ENCODE measurements at places on chromosomes 1 and 21. TPM values are rescaled to one million over a fixed set of nuclear protein-coding genes. Genes with fewer than 3 reads are reported as not detected.

Gene CFHR4
- total RNA-seq, result not detected

Gene TAGLN2
- 481 TPM for total RNA-seq

Gene LHX8
- total RNA-seq, result not detected

Gene SLC5A3
- total RNA-seq, result 8.8 TPM

Gene SLC22A15
- 1.8 TPM for total RNA-seq

Gene CFAP107
- not detected for total RNA-seq

Gene SLC1A7
- total RNA-seq, result not detected

Gene FLG2
- total RNA-seq, result not detected

Gene OR2AK2
- total RNA-seq, result not detected

DNA sequence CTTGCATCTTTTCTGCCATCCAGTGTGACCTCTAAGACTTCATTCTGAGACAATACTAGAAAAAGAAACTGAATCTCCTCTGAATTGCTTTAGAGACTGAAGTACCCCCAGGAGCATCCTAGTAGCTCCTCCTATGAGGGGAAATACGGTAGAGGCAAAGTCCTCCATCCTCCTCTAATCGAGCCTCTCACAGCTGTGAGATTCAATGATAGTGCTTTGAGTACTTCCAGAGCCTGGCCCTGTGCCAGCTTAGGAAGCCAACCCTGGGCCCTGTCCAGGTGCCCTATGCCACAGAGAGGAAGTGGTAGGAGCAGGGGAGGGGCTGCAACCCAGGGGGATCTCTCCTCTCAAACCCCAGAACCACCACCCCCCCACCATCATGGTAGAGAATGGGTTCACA lies 10.7 kb downstream of the RORC start:
- no peak for DNase-seq

DNA sequence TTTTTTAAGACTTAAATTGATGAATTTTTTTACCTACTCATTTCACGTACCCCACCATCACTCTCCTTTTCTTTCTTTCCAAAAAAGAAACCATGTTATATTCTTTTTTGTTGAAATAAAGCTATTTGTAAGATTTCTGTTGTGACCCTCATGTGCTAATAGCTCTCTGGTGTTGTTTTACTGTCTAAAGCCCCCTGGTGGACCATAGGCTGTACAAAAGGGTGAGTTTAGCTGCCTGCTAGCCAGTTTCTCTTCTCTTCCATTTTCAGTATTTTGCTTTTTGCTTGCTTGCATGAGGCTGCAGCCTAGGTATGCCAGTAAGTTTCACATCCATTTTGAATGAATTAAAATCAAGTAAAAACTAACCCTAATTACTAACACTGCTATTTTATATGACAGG lies 15.6 kb upstream of the VAMP3 start:
- no peak for DNase-seq

DNA sequence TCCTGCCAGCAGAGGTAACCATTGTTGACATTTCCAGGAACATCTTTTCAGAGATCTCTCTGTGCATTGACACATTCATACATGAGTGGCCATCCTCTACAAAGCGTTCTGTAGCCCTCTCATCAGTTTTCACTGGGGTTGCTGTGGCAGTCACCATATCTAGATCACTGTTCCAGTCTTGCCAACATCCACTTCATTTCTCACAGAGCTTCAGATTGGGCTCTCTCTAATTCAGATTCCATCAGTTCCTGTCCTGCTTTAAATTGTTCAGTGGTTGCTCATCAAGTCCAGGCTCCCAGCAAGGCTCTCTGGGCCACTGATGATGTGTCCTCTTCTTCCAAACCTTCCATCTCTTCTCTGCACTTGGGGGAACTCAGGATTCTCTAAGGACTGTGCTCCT lies 173.7 kb downstream of the KCNJ6 start:
- no peak for DNase-seq

GRCh38 chr1:198656500-198656932 lies 17.7 kb downstream of the PTPRC start:
- peak; percentile 57 for DNase-seq

DNA sequence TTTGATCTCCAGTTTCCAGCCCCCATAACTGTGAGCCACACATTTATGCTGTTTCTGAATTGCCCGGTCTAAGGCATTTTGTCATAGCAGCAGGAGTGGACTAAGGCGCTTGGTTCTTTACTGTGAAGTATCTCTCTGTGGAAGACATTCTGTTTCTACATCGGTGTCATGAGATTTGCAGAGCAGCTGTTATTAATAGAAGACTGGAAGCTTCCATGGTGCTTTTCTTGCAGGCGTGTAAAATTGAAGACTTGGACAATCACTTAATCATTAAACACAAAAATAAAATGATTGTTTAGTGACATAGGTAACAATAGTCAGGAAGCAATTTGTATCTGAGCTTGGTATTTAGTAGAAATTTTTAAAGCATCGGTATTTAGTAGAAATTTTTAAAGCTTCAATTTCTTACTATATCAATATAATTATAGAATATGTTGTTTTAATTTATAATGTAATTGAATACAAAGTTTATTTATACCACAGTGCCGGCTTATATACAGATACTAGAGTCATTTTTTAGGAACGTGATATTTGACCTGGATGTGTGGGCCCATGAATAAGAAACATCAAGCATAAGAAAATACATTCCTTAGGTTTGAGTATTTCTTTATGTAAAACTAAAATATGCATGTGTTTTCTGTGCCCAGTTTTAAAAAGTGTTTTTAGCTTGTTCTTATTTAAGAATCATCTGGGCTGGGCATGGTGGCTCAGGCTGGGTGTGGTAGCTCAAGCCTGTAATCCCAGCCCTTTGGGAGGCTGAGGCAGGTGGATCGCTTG lies 60.6 kb upstream of the COL6A1 start:
- no peak for DNase-seq

DNA sequence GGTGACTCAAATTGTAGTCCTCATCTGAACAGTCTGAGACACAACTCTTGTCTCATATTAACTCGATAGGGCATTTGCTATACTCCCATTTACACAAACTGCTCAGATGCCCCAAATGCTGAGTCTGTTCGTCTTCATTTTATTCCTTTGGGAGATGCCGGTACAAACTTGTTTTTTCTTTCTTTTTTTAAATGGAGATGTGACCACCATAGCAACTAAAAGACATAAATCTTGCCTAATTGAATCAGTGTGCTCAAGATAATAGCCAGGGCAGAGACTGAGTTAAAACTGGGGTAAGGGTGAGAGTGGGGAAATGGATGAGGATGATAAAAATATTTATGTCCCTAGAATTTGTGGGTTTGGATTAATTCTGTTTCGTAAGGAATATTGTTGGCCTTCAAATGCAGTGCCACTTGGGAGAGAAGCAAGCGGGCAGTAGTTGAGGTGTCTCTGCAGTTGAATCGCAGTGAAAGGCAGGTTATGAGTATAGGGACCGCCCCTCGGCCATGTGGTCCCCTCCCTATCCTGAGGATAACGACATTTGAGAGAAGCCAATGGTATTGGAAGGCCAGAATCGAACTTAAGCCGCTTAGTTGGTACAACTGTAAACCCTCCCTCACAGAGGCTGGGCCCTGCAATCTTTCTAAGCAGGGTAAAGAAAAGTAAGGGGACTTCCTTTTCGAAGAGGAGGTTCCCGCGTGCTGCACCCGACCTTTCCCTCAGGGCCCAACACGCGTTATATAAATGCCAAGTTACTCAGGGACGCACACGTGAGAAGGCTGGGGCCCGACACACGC lies 859 bp upstream of the LRRC8B start:
- DNase-seq, result peak; percentile 77

DNA sequence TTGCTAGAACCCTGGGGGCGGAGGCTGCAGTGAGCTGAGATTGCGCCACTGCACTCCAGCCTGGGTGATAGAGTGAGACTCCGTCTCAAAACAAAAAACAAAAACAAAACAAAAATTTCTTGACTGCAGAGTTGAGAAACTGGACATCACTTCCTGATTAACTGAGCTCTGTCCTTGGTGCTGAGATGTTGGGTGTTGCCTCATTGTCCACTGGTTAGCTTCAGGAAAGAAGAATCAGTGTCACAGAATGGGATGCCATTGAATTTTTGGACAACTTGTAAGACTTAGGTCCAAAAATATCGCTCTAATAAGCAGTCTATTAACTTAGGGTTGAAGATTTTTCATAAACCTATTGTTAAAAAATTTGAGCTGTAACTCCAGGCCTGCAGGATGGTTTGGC lies 23.8 kb upstream of the KCNA10 start:
- no peak for DNase-seq

GRCh38 chr1:97674517-97674916 lies 246.3 kb downstream of the DPYD start:
- no peak for DNase-seq

- DNase-seq, result no peak
Measured at GRCh38 chr1:53583868-53584776, 124.9 kb downstream of the DMRTB1 start.

- no peak for DNase-seq
Measured at GRCh38 chr1:55654171-55654570, 439.0 kb upstream of the USP24 start.

DNA sequence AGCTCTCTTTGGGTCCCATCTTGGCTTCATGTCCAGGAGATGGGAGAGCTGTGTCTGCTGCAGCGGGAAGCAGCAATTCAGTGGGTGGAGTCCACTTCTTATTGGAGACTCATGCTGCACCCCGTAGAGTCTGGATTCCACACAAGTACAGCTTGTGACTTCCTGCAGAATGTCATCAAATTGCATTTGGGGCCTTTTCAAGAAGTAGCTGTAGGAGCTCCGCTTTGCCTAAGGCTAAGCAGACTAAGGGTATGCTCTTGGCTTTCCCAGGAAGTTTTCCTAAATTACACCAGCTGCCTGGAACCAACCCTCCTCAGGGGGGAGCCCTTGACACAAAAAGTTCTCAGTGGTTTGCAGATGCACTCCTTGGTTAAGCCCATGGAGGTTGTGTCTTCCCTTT lies 5.7 kb upstream of the MOB3C start:
- DNase-seq, result peak; percentile 46

DNA sequence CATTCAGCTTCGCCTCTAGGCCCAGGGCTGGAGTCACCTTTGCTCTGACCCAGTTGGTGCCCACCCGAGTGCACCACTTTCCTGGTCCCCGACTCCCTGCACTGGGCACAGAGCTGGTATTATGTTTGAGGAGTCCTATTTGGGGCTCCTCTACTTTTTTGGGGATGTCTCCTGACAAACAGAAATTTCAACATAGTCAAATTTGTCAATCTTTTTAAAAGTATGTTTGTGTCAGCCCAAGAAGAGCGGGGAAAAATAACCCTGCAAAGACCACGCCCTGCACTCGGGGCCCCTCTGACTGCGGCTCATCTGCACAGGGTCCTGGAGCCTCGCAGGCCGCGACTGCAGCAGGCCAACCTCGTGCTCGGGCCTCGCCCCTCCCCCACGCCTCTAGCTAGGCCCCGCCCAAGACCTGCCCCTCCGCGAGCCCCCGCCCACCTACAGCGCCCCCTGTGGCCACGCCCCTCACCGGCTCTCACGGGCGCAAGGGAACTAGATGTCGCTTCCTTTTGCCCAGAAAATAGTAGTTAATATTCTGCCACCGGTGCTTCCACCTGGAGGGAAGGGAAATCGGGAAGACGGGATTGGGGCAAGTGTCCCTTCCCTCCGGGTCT lies 11.4 kb downstream of the FAM229A start:
- DNase-seq, result peak; percentile 74

DNA sequence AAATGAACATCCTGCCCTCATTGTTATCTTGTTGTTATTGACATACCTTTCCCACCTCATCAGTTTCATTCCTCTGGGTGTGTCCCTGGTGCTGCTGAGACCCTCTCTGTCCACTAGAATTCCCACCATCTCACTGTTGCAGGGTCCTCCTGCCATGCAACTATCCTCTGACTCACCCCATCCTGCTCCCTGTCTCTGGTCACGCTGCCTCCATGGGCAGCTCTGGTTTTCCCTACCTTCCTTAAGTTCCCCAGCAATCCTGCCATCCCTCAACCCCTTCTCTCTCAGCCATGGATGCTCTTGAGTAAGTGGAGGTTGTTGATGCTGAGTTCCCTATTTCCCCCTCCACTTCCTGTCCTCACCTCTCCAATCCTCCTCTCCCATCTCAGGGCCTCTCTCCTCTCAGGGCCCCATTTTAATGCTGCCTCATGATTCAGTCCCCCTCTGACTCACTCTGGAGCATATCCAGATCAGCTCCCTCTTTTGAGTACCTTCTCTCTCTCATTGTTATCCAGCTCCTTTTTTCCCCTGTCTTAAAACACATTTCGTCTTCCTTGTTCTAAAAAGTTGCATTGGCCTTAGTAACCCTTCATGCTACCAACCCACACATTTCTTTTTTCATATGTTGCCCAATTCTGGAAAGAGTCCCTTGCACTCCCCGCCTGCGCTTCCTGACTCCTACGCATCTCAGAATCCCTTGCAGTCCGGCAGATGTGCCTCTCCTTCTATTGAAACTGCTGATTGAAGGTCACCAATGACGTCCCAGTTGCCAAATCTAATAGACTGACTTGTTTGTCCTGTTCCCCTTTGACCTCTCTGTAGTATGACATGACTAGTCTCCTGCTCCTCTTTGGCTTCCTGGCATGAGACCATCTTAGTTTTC lies 92.0 kb downstream of the CNIH3 start:
- no peak for DNase-seq

- peak; percentile 63 for DNase-seq
Measured at GRCh38 chr1:224770336-224770693, 154.2 kb downstream of the CNIH3 start.

GRCh38 chr1:9860887-9861286 lies 37.1 kb upstream of the CLSTN1 start:
- DNase-seq, result no peak

DNA sequence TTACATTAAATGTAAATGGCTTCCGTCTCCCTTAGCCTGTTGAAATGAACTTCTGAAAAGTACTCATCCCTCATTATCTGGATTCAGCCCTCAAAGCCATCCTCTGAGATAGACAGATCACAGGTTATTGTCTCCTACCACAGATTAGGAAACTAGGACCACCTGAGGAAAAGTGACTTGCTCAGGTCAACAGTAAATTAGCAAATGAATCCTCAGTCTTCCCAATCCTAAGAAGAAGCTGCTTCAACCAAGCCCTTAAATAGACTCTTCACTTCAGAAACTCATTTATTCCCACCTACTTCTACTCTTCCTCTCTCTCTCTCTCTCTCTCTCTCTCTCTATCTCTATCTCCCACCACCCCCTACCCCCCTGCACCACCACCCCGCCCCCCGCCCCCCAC lies 152.3 kb downstream of the DMRTA2 start:
- DNase-seq, result no peak

DNA sequence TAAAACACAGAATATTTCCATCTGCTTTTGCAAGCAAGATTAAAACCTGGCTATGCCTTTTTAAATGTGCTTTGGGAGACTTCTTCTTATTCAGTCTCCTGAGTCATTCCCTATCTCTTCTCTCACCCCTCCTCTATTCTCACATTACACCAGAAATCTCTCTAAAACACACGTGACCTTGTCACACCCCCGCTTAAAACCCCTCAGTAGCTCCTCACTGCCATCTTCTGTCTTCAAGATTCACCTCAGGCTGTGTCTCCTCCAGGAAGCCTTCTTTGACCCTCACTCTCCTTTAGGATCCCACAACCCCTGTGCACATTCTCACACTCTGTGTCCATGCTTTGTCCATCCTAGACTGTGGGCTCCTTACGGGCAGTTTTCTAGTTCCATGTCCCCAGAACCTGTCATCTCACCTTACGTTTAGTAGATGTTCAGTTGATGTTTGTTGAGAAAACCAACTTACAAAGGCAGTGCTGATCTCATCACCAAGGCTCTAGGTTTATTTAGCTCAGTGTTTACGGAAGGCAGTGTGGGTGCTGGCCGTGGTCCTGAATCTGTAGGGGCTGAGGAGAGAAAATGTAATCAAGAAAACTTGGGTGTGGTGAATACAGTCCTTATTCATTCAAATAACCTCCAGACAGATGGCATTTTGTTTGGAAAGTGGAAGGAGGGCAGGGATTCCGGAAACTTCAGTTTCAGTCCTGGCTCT lies 143.5 kb downstream of the DMRTA2 start:
- DNase-seq, result no peak

Data from PC-9 (cell line).